ENCODE measurements at places on chromosomes 1 and 21.

DNA sequence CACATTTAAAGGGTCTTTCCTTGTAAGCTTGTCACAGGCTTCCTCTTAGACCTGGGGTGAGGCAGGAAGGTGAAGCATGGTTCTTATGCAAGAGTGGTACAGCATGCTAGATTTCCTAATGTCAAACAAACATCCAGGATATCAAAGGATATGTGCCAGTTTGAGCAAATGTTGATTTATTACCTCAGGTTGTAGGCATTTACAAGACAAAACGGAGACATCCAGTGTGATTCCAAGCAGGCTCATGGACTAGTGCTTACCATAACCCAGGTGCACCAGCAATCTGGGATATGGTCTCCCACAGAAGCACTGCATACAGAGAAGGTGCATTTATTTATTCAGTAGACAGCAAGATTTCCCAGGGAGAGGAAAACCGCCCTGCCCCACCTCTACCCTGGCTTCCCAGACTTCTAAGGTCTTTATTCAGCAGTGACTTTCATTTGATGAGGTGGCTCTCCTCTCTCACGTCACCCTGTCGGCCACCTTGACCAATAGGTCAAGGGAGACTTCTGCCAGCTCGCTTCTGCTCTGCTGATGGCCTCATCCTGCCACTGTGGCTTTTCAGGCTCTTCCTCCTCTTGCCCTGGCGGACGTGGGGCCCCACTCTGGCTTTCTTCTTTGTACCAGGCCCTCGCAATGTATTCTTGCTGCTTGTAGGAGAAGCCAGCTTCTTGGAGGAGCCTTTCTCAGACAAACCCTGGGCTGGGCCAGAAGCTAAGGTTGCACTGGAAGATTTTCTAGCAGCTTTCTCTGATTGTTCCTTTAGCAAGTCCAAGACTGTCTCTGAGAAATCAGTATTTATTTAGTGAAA lies 25.6 kb downstream of the HHIPL2 start:
- no peak for DNase-seq

DNA sequence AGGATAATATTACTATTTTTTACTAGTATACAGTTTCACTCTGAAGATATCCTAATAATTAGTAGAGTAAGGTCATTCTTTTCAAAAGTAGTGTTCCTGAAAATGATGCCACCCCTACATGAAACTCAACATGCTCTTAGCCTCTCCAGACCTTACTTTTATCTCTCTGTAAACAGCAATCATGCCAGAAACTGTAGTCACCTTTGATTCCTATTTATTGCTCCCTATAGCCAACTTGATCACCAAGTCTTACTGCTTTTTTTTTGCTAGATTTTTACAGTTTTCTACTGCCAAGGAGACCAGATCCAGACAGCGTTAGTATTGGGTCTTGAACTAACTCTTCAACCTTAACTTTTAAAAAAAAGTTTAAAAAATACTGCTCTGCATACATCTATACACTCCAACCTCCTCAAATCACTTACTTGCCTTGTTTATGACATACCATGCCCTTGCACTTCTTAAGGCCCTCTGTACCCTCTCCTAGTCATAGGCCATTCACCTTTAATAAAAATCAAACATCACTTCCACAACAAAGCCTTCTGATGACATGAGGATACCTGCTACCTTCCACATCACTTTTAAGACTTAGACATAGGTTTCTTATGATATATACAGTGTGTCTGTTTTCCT lies 36.1 kb downstream of the ZNHIT6 start:
- DNase-seq = no peak

GRCh38 chr1:54337928-54338327 lies 68.3 kb downstream of the SSBP3 start:
- DNase-seq = no peak

DNA sequence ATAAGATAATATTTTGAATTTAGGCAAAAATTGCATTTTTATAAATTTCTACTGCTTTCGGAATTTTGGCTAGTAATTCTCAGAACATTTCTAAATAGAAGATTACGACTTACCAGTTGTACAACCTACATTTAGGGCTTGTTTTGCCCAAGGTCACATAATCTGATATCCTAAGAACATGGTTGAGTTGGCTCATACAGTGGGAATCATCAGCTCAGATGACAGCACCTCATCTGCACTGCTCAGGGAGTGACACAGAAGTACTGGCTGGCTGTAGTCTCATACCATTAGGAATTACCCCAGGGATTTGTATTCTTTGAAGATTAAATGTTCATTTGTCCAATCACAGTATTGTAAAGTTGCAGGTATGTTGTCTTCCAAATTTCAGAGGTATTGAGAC lies 217.6 kb downstream of the ADGRL2 start:
- DNase-seq = no peak

- no peak for DNase-seq
These were observed 356.9 kb upstream of the RUNX1 start for GRCh38 chr21:35405981-35406380.

- DNase-seq = no peak
These were observed 23.5 kb downstream of the MTARC1 start for GRCh38 chr1:220810179-220810653.

DNA sequence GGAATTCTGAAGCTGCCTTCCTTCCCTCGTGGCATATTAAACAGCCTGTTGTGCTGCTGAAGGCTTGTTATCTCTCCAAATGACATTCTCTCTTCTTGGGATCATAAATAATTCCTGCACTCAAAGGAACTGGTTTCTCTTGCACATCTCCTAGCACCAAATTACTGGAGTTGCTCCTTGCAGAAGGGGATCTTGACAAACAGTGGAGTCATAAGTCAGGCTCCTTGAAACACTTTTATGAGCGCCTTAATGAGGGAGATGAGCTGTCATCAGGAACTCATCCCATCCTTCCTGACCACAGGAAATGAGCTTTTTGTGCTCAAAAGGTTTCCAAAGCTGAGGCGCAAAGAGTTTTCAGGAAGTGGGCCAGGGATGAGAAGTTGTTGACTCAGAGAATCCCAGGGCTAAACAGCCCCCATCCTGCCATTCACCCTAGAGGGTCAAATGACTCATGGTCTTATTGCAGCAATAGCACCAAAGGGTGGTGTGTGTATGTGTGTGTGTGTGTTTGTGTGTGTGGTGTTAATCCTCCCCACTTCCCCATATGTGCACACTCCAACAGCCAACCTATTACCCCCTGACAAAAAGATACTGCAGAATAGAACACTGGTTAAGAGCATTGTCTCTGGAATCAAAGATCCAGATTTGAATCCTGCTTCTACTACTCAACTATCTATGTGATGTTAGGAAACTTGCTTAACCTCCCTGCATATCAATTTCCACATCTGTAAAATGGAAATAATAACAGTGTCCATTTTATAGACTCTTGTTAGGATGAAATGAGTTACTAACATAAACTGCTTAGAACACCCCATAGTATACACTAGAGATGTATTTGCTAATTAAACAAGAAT lies 2.8 kb upstream of the PHC2 start:
- DNase-seq = no peak

DNA sequence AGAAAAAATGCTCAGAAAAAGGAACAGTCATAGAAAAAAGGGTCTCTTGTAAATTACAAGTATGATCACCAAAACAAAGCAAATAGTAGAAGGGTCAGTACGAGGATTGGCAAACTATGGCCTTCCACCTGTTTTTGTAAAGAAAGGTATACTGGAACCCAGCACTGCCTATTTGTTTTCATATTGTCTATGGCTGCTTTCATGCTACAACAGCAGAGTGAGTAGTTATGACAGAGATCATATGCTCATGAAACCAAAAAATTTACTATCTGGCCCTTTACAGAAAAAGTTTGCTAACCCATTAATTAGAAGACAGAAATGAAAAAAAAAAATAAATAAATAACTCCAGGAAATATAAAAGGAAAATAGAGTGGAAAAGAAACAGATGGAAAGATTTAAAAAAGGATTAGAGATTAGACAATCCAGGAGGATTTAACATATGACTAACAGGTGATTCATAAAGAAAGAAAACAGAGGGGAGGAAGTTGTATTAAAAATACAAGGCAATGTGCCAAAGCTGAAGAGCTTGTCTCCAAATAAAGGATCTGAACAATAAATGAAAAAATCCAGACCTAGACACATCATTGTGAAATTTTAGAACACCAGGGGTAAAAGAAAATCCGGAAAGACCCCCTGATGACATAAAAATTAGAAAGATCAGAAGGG lies 108.5 kb upstream of the SERTAD4 start:
- DNase-seq = no peak

GRCh38 chr1:219302697-219303096 lies 129.0 kb downstream of the LYPLAL1 start:
- no peak for DNase-seq

DNA sequence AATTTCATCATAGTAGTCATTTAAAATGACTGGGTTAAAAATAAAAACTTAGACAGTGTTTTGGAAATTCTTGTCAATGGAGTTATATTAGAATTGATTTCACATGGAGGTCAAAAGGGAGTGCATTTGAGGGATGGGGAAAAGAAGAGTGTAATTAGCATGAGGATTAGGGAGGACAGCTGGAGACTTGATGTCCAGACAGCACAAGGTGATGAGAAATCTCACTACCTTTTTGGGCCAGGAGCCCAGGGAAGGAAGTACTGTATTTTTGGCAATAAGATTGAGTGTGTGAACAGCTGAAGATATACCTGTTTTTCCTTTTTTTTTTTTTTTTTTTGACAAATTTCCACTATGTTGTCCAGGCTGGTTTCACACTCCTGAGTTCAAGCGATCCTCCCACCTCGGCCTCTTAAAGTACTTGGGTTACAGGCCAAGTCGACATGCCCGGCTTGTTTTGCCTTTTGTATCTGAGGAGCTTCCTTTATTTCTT lies 163.6 kb downstream of the PAPPA2 start:
- no peak for DNase-seq

DNA sequence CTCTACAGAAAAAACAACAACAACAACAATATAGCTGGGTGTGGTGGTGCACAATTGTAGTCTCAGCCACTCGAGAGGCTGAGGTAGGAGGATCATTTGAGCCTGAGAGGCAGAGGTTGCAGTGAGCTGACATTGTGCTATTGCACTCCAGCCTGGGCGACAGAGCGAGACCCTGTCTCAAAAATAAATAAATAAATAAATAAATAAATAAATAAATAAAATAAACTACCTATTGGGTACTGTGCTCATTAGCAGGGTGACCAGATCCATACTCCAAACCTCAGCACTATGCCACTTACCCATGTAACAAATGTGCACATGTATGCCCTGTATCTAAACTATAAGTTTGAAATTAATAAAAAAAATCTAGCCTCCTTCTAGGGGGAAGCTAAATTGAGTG lies 369.4 kb upstream of the AJAP1 start:
- no peak for DNase-seq

DNA sequence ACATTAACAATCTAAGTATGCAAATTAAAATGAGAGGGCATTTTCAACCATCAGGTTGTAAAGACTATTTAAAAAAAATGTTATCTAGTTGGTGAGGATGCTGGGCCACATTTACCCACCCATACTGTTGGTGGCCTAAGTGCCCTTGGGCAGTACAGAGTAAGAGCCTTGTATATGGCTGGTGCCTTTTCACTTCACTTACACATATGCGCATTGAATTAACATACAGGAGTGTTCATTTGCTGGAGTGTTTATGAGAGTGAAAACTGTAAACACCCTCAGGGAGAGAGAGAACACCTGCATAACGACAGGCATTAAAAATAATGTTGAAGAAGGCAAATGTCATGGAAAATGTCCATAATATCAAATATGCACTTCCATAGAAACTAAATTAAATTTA lies 427.1 kb downstream of the PCP4 start:
- DNase-seq = no peak

DNA sequence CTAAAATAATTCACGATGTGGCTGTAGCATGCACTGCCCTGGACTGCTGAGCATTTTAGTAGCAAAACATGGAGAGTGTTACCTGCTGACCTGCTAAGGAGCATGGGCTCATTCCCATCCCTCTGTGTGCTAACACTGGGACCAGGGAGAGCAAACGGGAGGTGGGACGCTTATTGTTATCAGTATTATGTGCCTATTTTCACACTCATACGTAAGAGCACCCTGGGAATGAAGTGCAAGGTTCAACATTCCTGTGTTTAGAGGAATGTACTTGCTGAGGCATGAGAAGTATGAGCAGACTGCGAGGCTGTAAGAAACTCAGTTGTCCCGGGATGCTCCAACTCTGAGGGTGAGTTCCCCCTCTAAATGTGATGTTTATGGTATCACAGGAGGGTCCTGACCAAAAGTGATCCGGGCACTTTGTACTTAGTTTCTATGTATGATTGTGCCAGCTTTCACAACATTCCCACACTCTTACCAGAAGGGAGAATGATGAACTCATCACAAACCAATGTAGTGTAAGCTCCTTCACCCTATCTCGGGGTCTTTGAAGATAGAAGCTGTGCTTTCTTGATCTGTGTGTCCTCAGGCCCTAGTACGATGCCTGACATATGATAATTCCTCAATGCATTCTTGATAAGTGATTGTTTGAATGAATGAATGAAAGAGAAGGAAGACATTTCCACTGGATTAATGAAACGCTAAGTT lies 164.8 kb downstream of the KCNJ6 start:
- no peak for DNase-seq

DNA sequence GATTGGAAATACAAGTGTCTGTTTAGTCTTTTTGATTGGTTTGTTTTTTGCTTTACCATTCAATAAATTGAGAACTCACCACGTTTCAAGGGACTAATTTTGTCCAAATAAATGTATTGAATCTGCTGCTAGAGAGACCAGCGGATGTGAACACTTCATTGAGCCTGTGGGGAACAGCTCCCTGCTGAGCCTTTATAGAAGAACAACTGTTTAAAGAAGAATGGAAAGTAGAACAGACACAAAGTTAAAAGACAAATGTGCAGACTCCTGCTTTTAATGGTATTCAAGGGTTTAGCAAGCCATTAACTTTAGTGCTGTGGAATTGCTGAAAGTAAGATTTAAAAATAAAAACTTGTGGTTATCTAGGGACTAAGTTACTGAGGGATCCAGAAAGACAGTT lies 817.7 kb upstream of the B3GALT2 start:
- no peak for DNase-seq

DNA sequence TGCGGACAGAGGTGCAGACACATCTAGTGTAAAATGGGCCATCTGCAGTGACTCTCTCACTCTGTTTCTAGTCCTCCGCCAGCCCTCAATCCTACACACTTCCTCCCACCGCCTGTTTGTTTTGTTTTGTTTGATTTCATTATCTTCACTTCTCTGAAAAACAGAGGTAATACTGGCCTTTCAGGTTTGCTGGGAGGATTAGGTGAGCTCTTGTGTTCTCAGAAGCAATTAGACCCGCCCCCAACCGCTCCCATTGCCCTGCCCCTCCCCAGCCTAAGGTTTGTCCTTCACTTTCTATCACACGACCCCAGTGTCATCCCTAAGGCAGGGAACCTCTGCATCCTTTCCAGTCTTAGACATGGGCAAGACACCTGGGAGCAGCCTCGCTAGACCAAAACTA lies 43.2 kb upstream of the TACSTD2 start:
- no peak for DNase-seq
